ENCODE measurements at places on chromosomes 13 and 19.
A peak's percentile ranks its signal among the peaks of the same experiment; 100 is the strongest.

- no peak for DNase-seq
Measured at GRCh38 chr19:7931221-7932061, 5.5 kb upstream of the CTXN1 start.

- DNase-seq = peak; percentile 60
Measured at GRCh38 chr13:21683034-21683733, 12.3 kb downstream of the FGF9 start.

DNA sequence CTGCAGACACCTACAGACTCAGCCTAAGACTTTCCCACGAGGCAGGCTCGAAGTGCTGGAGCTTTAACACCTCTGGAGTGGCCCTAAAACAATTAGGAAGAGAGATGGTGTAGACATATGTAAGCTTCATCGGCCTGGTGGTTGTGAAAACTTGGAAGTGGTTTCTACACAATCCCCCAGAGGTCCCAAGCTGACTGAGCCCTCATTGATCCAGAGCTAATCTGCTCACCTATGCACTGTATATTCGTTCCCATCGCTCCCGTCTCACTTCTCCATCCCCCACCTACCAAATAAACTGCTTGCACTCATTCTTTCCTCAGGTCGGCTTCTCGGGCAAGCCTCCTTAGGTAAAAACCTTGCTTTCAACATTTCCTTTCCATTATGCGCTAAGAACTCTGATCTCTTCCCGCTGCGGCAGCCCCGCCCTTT lies 767 bp upstream of the ZNF793 start:
- DNase-seq = peak; percentile 18

- DNase-seq = no peak
Measured at GRCh38 chr13:73767747-73768315, 366.4 kb downstream of the KLF12 start.

DNA sequence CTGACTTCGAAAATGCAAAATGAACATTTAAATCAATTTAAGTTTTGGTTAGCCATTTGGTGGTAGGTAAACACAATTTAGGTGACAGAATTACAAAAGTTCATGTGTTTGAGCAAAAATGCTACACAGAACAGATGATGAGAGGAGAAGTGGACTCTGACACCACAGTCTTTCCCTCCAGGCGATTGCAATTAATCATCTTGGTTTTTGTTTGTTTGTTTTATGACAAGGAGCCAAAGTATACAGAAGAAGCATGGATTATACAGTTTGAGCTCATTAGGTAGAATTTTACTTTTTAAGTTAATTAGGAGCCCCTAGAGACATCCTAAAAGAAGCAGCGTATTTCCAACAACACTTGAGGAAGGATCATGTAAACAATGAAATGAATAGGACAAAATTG lies 49.3 kb upstream of the FREM2 start:
- DNase-seq = no peak

DNA sequence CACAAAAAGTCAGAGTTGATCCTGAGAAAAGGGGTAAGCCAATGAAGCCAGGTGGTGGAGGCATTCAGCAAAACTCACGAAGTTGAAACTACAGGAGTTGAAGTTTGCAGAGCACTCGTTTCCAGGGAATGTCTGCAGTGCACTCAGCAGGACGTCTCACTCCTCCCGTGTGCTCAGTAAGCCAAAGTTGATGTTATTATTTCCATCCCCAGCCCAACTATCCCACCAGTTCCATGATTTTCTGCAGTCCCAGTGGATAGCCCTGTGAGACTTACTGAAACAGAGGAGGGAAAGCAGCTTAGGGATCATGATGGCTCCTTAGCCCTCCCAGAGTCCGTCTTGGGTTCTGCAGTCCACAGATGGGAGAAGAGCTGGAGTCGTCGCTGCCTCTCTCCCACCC lies at the start of gene TARM1:
TARM1 (minus strand) TSS at position 334 of the 400 bp plus-strand sequence; CDS start at position 309, 25 bp downstream.
- DNase-seq = no peak

DNA sequence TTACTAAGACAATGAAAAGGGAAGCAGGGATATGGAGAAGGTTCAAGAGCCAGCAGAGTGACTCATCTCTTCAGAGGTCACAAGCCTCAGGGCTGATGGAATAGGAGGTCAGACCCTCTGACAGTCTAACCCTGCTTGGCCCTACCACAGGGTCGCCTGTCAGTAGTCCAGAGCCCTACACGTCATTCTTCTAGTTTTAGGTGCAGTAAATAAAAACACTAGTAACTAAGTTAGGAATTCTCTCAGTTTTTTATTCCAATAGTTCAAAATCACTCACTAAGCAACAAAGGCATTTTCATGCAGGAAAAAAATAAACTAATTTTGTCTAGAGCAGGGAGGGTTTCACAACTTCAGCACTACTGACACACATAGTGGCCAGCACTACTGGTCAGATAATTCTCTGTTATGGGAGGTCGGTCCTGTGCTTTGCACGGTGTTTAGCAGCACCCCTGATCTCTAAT lies 27.2 kb downstream of the FOXO1 start:
- no peak for DNase-seq

- no peak for DNase-seq
Measured at GRCh38 chr13:43883631-43884030, 3.9 kb downstream of the LACC1 start.

DNA sequence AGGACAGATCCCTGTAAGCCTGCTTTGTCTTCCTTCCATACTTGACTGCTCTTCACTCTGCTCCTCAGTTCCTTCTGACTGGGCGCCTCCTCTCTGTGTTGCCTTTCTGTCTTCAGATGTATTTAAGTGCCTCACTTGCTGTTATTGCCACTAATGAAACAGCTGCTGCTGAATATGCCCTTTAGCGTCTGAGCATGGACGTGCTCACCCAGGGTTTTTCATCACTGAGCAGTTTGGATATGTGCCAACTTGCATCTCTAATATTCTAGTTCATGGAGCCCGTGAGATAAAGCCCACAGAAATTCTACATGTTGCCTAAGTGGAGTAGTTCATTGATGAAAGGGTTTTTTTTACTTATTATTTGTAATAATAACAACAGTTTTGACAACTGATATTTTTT lies 198.2 kb downstream of the MYO16 start:
- DNase-seq = no peak

- no peak for DNase-seq
Measured at GRCh38 chr13:66623129-66623820, 606.9 kb downstream of the PCDH9 start.

GRCh38 chr13:98873377-98874028 lies 104.4 kb downstream of the DOCK9 start:
- DNase-seq = no peak
